ENCODE measurements at places on chromosomes 3 and 15.

- no peak for DNase-seq
Measured at GRCh38 chr15:68658151-68658550, 79.4 kb downstream of the CORO2B start.

DNA sequence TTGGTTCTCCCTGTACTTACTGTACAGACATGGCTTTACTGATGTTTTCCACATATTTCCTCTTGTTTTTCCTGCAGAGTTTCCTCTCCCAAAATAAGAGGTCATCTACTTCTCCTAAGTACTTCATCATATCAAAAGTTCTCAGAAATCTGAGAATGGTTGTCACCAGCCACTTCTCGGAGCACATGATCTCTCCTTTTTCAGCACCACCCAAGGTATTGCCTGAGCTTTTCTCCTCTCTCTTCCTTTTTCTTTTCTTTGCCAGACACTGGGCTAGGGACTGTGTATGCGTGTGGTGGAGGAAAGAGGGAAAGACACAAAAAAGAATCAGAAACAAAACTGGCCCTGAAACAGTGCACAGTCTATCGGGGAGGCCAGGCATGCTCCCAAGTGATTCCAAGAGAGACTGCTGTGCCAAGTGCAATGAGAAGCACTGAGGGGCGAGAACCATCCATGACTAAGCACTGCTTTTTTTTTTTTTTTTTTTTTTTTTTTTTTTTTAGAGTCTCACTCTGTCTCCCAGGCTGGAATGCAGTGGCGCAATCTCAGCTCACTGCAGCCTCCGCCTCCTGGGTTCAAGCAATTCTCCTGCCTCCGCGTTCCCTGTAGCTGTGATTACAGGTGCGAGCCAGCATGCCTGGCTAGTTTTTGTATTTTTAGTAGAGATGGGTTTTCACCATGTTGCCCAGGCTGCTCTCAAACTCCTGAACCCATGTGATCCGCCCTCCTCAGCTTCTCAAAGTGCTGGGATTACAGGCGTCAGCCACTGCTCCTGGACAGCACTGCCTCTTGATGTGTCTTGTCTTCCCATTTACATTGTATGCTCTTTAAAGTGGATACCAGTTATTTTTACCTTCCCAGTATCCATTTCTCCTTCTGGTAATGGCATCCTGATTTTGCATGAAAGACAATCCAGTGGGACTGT is 194.0 kb upstream of the FEZF2 start:
- DNase-seq = no peak

DNA sequence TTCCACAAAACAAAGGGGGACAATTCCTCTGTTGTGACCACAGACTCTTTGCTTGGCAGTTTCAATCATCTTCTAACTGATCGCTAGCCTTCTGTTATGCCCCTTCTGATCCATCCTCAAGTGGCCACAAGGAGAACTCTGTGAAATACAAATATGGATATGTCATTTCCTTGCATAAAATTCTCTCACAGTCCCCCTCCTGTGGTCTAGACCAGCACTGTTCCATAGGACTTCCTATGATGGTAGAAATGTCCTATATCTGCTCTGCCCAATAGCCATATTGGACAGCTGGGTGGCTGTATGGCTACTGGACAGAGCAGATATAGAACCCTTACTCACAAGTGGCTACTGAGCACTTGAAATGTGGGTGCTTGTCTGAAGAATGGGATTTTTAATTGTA is 25.9 kb upstream of the SNRK start:
- no peak for DNase-seq

DNA sequence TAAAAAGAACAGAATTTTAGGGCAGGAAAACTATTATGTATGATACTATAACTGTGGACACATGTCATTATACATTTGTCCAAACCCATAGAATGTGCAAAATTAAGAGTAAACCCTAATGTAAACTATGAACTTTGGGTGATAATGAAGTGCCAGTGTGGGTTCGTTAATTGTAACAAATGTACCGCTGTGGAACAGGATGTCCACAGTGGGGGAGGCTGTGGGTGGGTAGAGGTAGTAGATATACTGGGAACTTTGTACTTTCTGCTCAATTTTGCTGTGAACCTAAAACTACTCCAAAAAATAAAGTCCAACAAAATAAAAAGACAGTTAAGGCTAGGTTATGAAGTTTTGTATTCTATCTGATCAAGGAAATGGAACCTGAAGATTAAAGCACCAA is 24.8 kb downstream of the CD96 start:
- DNase-seq = no peak

- no peak for DNase-seq
Measured at GRCh38 chr3:127834771-127835170, 12.5 kb upstream of the MGLL start.

- DNase-seq = no peak
Measured at GRCh38 chr3:82416830-82417229, 655.4 kb upstream of the GBE1 start.

DNA sequence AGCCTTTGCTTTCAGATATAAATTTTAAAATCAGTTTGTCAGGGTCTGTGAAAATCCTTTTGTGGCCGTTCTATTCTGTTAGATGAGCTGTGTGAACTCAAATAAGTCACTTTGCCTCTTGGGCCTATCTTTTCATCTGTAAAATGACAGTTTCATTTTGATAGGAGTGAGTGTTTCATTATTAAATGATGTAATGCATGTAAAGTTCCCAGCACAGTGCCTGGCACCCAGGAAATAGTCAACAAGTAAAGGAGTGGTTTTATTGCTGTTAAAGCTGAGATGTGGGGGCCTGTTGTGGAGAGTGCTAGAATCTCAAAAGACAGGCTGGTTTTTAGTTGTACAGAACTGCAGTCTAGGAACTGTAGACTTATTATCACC is 394.5 kb upstream of the CFAP20DC start:
- DNase-seq = no peak

DNA sequence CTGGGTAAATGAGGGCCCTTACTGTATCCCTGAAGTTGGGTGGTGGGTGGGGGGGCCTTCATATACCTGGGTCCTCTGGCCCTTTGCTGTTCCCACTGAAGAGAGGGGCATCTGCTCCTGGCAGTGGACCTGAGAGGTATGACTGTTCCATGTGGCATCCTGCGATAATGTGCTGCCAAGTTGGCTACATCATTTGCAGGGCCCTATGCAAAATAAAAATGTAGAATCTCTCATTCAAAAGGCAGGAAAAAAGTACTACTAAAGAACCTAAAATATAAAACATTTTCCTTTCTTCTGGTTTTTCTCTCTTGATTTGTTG is 49.2 kb upstream of the RYK start:
- no peak for DNase-seq

DNA sequence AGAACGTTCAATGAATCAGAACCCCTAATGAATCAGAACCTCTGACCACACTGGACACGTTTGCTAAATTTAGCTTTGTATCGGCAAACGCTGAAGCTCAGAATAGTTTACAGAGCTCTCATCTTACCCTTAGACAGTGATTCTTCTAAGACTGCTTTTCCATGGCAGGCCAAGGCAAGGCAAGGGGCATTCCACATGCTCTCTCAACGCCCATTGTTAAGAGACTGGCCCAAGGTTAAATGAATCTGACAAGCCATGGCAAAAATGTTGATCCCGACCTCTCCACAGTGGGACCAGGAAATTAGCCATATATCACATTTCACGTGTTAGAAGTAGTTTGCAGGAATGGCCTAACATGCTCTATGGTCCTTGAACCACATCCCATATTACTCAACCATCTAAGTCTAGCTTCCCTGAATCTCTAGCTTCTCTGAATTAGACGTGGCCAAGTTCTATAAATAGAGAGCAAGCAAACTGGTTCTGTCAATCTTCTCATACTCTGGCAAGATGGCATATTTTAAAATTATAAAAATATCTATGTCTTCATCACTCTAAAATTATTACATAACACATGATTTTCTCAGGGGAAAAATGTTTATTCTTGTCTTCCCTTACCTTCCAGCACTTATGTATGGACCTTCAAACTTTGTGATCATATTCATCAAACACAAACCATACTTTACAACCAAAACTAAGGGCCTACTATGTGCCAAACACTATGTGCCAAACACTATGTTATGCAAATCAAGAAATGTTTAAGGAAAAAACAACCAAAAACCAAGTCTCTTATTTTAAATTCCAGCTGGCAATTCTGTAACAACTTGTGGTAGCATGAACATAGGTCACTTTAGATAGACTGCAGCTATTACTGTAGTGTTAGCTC is 54.3 kb downstream of the AAGAB start:
- no peak for DNase-seq

DNA sequence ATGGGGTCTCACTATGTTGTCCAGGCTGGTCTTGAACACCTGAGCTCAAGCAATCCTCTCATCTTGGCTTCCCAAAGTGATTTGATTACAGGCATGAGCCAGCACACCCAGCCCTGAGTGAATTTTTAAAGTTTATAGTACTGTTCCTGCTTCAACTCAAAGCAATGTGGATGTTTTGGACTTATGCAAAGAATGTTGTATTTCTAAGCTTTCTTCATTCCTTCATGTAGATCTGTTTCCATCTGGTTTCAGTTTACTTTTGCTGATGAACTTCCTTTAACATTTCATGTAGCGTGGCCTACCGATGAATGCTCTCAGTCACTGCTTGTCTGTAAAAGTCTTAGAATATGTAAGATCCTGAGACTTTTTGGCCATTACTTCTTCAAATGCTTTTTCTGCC is 23.2 kb downstream of the NRG4 start:
- DNase-seq = no peak

GRCh38 chr3:147618691-147619090 is 209.5 kb downstream of the ZIC1 start:
- no peak for DNase-seq

DNA sequence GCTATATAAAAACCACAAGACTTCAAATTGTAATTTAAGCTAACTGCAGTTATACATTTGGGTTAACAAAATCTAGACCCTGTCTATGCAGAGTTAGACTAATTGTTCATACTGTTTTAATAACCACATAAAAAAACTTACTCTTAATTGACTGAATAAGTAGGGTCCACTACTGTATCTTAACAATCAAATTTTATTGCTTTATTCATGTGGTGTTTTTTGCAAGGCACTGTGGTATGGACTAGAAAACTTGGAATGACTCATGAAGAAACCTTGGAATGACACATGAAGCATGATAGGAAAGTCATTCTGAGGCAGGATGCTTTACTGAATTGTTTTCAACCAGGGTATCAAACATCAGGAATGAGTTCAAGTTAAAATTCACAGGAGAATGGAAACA is 2.3 kb downstream of the SERP1 start:
- DNase-seq = no peak

- DNase-seq = no peak
Measured at GRCh38 chr15:95869920-95870319, 460.6 kb upstream of the NR2F2 start.

DNA sequence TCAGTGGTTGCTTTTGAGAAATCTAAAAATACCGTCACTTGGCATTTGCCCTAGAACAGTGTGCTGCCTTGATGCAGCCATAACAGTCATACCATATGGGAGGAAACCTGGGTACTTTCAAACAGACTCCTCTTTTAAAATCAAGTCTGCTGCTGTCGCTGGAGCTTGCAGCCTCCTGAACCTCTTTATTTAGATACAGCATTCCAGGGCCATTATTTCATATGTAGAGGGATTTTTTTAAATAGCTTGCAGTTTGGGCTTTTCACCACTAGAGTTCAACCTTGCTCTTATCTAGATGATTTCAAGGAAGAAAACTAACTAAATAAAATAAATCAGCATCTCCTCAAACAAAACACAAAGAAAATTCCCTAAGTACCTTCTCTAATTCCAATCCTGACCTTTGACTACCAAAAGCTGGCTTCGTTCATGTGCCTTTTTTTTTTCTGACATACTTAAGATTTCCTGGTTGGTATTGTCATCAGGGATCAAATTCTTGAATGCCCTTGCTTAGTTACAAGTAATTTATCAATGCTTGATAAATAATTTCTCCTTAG is 111.6 kb downstream of the KBTBD8 start:
- no peak for DNase-seq
